ENCODE measurements at places on chromosomes 1 and 21.

GRCh38 chr1:206933333-206933945 is 11.7 kb upstream of the FCMR start:
- DNase-seq, result peak; percentile 91

GRCh38 chr1:147270721-147271120 is 28.2 kb downstream of the CHD1L start:
- no peak for DNase-seq

DNA sequence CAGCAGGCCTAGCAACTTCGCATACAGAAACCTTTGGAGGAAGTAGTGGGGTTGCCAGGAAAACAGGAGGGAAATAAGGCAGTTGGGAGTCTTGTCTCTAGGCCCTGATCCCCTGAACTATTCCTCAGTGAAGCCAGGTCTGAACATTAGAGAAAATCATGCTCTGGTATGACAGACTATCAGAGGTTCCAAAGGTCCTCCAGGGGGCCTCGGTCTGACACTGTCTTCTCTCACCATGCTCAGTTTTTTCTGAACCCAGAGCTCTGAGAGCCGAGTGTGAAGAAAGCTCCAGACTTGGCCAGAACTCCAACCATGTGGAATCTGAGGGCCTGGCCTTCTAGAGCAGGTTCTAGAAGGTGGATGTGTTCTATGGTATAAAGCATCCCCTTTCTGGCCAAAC is 4.0 kb downstream of the TOMM40L start:
- DNase-seq, result no peak

DNA sequence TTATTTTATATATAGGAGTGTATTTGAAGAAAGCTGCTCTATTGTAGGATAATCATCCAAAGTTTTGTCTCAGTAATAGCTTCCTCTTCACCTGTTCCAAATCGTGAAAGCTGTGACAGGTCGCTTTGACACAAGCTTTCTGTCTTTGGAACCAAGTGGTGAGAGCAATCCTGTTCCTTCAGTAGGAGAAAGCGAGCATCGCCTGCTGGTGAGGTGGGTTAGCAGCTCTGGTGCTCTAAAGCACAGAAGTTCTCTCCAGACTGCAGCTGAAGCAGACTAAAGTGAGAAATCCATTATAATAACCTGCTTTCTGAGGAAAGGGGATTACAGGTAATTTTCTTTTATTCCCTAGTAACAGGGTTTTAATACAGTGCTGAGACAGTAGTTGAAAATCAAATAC is 803.8 kb downstream of the ADGRL2 start:
- peak; percentile 11 for DNase-seq

DNA sequence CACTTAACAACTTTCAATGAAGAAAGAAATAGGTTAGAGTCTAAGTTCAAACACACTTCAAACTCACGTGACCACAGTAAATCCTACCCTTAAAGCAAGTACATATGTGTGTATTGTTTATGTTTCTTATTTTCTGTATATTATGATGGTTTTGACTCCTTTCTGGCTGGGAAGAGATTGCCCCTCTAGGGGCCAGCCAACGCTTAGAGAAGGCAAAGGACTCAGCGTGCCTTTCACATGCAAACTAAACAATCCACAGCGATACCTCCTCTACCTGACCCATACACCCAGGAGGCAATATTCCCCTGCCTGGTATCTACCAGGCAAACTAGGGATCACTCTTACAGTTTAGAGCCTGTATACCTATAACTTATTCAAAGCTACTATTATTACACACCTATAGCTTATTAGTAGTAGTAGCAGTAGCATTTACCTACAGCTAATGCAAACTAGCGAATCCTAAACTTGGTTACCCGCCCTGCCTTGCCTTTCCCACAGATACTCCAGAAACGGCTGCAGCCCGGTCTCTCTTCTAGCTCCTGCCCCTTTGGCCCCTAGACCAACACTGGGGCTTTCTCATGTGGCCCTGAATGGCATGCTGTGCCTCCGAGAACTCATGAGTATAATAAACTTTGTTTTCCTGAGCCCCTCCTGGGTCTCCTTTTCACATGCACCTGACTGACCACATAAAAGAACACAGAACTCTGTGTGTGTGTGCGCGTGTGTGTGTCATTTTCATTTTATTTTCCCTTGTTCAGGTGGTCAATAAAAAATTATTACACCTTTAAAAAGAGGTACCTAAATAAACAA is 14.0 kb downstream of the NRIP1 start:
- peak; percentile 55 for DNase-seq

GRCh38 chr1:177525176-177525575 is 354.4 kb downstream of the BRINP2 start:
- DNase-seq, result no peak

DNA sequence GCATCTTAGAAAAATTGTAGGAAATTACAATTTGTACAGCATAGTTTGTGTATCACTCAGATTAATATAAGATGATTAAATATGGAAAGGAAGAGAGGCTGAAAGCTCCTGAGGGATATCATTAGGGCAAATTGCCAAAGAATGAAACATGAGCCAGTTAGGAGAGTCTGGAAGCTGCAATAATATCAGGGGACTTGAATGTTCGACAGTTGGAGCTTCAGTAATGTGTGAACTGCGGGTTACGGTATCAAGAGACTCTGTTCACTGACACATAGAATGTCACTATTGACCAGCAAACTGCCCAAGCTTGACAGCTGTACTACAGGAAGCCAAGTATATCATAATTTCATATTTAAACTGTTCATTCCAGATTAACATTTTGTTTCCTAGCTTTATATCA is 157.2 kb downstream of the DENND1B start:
- DNase-seq, result no peak

DNA sequence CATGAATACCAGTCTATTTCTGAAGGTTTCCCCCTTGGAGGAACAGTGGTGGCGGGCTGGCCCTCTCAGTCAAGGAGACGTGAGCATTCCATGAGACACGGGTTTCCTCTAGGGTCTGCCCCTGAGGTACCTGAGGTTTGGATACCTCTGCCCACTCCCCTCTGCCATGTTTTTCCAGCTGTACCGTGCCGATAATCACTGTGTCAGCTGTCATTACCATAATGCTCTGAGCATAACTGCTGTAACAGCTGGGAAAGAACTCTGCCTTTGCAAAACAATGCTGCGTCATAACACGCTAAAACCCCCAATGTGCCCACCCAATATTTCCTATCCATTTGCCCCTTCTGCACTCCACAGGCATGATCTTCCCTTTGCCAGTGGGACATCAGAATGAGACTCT is 425.1 kb downstream of the KIF26B start:
- DNase-seq, result no peak

GRCh38 chr1:240351690-240352089 is 260.0 kb downstream of the FMN2 start:
- DNase-seq, result no peak

GRCh38 chr1:167225920-167226319 is 5.2 kb downstream of the POU2F1 start:
- DNase-seq, result no peak

GRCh38 chr1:26794391-26794790 is 6.6 kb downstream of the PIGV start:
- DNase-seq, result no peak

GRCh38 chr1:61079898-61080336 is 2.4 kb upstream of the NFIA start:
- DNase-seq, result peak; percentile 82

GRCh38 chr1:157142201-157142600 is 4.0 kb upstream of the ETV3 start:
- DNase-seq, result no peak

- no peak for DNase-seq
Measured at GRCh38 chr1:54584575-54584974, 36.5 kb downstream of the ACOT11 start.

- no peak for DNase-seq
Measured at GRCh38 chr1:77407738-77408375, 126.0 kb downstream of the AK5 start.

DNA sequence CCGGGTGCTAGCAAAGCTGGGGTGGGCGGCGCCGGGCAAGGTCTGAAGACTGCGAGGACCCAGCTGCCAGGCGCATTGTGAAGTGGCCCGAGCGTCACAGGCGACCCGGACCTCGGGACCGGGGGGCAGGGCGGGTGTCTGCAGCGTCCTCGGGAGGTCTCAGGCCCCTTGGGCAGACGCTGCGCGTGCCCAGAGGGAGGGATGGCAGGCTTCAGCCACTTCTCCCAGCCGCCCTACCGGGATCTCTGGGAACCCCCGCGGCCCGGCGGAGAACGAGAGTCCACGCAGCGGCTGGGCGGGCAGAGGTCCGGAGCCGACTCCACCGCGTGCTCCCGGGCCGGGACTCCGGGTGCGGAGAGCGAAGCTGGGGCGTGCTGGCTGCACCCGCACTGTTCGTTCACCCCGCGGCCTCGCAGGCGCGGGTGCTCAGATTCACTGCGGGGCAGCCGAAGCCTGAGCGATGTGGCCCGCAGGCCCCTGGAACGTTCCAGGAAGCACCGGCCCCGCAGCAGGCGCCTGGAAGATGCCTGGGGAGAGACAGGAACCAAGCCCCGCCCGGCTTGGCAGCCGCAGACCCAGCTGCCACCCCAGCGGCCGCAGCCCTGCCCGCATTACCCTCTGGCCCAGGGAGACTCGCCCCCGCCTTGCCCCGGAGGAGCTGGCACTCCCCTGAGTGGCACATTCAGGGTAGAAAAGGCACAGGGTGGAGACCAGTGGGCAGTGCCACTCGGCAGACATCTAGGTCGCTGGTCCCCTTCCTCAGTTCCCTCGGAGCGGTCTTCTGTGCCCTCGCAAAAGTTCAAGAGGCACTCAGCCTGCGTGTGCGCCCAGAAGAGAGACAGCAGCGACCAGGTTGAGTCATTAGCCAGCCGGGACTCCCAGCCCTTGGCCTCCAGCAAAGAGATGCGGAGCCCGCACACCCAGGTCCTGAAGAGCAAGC is at the start of gene CCDC185:
CCDC185 (plus strand) TSS at position 141 of the 940 bp plus-strand sequence; CDS start at position 202, 61 bp downstream.
- DNase-seq, result peak; percentile 60

DNA sequence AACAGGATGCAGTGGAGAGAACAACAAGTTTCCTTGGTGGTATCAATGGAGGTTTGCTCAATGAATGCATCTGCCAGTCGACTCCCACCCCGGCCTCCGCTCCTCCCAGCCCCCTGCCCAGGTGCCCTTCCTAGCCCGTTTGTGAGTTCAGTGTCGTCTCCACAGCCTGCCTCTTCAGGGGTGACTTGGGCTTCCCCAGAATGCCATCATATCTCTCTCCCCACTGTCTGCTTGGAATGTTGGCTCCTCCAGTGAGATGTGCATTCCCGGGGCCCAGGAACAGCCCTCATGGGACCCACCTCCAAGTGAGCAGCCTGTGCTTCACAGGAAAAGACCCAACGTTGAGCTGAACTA is 30.5 kb downstream of the MATN1 start:
- peak; percentile 28 for DNase-seq

DNA sequence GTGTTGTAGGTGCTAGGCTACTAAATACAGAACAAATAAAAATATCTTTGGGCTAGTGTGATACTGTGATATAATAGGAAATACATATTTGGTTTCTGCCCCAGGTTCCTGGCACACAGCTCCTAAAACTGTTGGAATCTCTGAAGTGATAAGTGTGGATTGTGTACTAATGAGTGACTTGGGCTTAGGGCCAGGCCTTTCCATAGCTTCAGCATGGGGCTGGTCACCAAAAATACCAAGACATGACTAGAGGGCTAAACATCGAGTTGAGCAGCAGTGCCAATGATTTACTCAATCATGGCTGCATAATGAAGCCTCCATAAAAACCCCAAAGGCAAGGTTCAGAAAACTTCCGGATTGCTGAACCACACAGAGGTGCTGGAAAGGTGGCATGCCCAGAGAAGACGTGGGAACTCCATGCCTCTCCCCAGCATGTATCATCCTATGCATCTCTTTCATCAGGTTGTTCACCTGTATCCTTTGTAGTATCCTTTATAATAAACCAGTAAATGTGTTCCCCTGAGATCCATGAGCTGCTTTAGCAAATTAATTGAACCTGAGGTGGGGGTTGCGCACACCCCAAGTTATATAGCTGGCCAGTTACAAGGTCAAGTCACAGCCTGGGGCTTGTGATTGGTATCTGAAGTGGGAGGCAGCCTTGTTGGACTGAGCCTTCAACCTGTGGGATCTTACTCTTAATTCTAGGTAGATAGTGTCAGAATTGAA is 51.6 kb downstream of the ZMYM4 start:
- no peak for DNase-seq

- DNase-seq, result no peak
Measured at GRCh38 chr1:52186449-52186848, 44.6 kb downstream of the ZFYVE9 start.

DNA sequence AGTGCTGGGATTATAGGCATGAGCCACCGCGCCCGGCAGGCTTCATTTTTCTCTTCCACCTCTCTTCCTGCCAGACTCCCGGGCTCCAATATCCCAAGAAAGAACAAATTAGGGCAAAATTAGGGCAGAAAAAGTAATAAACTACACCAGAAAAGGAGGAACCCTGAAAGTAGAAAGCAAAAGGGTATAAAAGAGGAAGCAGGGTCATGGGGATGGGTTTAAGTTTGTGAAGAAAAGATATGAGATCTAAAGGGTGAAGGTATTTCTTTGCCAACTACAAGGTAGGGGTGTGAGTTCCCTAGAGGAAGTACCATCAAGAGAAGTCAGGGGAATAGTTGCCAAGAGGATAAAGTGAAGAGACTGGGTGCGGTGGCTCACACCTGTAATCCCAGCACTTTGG is 9.9 kb downstream of the PTPN22 start:
- no peak for DNase-seq

- no peak for DNase-seq
Measured at GRCh38 chr1:202932476-202932875, 5.4 kb upstream of the KLHL12 start.

DNA sequence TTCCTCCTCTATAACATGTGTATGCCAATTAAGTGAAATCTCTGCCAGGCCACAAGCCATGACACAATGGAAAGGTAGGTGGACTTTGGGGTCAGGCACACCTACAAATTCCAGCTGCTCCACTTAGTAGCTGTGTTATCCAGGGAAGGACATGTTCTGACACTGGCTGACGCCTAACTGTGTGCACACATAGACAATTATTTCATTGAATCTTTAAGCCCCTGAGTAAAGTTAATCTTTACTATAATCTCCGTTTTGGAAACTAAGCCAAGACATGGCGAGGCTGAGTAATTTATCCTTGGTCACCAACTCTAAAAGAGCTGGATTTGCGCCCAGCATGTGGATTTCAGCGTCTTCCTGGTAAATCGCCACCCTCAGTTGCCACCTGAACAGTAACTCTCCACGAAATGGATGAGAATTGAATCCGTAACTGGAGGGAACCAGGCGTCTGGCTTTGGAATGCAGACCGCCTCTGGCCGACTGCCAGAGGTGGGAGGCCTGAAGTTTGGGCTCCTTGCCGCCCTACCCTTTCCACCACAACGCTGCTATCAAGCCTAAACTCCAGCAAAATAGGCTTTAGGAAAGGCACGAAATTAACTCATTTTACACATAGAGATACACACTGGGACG is 888 bp upstream of the SNRPE start:
- peak; percentile 18 for DNase-seq
